ENCODE measurements at places on chromosomes 2 and 18.

GRCh38 chr2:38806015-38806732, 28.2 kb downstream of the GEMIN6 start:
- no peak for DNase-seq

- no peak for DNase-seq
Measured at GRCh38 chr2:38668779-38669479, 3.0 kb downstream of the GALM start.

DNA sequence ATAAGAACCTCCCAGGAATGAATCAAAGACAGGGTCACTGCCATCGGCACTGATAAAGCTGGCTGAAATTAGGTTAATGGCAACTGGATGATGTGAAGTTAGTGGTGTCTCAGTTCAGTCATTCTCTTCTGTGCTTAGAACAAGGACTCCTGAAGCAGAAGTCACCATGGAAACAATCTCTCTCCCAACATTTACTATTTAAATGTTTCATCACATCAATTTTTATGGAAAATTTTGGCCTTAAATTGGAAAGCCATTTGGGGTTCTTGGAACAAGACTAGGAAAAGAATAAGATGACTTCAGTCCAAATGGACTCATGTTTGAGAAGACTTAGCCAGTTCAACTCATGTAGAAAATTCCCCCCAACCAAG, 15.5 kb upstream of the ARL5A start:
- DNase-seq = no peak

DNA sequence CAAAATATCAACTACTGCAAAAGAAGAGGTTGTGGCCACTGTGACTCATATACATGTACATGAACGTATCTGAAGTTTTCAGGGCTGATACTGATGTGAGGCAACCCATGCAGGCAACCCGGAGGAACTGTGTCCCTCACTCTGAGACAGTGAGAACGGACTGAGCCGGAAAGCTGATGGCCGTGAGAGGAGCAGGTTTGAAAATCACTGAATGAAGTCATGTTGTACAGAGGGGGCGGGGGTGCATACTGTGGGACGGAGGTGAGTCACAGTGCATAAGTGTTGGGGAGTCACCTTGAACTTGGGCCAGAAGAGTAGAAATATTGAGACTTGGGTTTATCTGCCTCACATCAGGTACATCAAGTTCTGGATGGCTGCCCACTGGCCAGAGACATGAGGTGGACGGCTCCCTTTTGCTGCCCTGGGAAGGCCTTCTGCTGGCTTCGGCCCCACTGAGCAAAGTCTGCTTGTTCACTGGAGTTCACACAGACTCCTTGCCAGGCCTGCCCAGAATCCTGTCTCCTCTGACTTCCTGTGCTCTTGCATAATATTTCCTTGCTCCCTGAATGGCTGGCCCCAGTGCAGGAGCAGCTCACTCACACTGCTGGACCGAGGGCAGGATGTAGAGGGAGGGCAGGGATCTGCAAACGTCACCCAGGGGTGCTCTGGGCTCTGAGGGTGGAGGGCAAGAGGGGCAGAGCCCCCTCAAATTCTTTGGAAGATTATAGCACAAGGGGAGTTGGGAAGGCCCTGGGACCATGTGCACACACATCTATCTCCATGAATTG, 18.1 kb downstream of the EPAS1 start:
- peak; percentile 97 for DNase-seq

DNA sequence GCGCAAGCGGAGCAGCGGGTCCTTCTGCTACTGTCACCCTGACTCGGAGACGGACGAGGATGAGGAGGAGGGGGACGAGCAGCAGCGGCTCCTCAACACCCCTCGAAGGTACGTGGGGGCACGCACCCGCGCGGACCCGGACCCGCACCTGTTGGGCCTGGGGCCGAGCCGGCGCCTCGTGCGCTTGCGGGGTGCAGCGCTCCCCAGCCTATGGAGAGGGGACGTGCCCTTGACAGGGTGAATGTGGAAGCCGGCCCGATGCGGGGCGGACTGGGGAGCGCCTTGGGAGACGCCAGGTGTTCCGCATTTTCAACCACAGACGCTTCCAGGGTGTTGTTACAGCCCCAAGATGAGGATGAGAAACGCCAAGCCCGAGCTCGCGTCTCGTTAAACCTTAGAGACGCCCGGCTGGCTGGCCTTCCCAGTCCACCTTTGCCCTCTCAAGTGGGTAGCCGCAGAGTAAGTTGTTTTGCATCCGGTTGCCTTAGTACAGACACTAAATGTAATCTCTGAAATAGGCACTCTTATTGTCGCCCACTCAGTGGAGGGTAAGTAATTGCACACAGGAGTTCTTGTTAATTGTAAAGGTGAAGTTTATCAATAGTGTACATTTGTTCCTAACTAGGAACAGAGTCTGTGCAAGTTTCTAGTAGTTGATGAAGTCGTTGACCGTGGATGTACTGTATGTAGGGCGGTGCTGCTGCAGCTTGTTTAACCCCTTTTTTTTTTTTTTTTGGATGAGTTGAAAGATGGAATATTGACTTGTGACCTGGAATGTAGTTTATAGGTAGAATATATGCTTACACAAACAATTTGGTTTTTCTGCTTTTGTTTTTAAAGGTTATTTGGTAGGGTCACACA, 815 bp downstream of the GMCL1 start:
- peak; percentile 29 for DNase-seq

GRCh38 chr2:31217465-31218200, at the start of gene CAPN14:
Gene CAPN14 (minus strand): TSS chr2:31217515. CDS start chr2:31205447, 12,068 bp downstream.
- DNase-seq = no peak

- DNase-seq = no peak
Measured at GRCh38 chr2:205948883-205949282, 137.1 kb downstream of the INO80D start.

DNA sequence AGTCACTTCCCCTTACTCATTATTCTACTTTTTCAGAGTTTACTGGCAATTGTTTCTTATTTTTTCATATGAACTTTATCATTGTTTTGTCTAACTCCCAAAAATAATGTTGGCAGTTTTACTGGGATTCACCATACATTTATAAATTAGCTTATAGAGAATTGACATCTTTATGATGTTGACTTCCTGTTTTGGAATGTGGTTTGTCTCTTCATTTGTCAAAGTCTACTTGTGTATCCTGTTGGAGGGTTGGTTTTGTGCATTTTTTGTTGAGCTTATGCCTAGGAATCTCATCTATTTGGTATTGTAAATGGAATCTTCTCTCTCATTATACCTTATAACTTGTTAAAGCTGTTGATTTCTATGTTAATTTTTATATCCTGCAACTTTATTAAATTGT, 16.4 kb downstream of the EPC2 start:
- DNase-seq = no peak

GRCh38 chr2:71498261-71498701, 44.9 kb downstream of the DYSF start:
- DNase-seq = peak; percentile 78

GRCh38 chr2:1370461-1370860, 42.8 kb upstream of the TPO start:
- no peak for DNase-seq

DNA sequence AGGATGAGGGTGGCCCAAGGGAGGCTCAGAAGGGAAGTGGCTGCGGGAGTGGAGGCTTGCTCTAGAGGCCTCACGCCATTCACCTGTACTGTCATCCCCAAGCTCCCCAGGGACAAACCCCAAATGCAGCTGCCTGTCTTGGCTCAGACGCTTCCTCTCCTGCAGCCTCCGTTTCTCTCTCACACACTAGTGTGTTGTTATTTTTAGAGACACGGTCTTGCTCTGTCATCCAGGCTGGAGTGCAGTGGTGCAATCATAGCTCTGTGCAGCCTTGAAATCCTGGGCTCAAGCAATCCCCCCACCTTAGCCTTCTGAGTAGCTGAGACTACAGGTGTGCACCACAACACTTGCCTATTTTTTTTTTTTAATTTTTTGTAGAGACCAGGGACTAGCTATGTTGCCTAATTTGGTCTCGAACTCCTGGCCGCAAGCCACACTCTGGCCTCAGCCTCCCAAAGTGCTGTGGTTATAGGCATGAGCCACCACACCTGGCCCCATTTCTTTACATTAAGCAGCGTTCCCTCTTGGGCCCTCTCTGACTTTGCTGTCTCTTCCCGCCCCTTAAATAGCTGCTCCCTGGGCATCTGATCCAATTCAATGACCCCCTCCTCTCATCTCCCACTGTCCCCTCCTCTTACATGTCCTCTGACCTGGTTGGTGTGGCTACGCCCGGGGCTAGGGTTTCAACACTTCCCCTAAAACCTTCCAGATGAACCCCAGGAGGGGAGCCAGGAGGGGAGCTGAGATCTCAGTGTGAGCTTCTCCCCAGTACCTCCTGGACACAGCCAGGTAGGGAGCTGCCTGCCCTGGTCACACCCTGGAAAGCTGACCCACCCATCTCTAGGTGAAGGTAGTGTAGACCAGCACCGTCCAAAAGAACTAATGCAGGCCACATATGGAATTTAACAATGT, 24.0 kb upstream of the LOXHD1 start:
- DNase-seq = no peak

DNA sequence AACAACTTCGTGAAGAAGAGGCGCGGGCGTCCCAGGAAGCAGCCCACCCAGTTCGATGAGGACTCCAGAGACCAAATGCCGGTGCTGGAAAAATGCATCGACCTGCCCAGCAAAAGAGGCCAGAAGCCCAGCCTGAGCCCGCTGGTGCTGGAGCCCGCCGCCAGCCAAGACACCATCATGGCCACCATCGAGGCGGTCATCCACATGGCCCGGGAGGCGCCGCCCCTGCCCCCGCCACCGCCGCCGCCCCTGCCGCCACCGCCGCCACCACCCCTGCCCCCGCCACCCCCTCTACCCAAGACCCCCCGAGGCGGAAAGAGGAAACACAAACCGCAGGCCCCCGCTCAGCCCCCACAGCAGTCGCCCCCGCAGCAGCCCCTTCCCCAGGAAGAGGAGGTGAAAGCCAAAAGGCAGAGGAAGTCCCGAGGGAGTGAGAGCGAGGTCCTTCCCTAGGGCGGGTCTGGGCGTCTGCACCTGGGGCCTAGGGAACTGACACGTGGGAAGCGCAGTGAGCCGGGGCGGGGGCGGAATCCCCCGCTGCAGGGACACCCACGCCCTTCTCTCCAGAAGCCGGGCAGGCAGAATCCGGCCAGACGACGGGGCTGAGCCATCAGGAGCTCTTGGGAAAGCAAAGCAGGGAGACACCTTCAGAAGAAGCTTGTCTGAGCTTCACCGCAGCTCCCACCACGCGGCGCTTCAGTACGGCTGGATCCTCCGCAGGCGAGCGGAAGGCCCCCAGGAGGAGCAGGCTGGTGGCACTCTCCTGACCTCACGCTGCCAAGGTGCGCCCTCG, 382.8 kb downstream of the SETBP1 start:
- DNase-seq = no peak

DNA sequence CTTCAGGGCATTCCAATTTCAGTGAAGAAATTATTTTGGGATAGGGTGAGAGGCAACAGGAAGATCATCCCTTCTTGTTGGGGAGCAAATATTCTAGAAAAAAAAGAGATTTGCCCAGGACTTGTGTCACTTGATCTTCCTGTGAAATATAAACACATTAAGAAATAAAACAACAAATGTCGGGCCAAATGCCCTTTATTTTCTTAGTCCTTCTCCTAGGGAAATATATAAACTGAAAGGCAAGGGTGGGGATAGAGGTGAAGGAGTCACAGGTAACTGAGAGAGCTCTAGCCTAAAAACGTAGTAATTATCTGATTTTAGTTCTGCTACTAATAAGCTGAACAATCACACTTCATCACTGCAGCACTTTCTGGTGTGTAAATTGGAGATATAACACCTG, 104.6 kb upstream of the ACVR1C start:
- no peak for DNase-seq

DNA sequence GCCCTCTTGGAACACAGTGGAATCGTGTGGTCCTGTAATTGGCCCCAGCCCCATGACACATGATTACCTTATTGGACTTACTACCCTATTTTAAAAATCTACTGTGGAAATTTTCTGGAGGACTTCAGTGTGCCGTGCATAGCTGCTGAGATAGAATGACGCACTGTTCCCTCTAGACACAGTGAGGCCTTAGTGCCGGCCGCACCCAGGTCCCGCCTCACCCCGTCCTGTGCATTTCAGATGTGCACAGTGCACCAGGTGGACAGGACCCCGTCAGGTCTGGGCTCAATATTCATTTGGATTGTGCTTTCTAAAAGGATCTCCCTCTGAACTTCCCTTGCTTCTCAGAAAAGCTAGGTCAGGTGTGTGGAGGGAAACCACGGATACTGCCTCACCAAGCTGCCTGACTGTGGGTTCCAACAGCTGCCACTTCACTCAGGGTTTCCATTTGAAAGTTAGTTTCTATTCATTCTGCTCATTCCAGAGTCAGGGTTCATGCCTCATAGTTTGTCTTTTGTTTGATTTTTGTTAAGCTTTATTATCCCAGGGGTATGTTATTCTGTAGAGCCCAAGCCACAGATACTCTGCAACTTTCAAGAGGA, 155.8 kb downstream of the PTGR3 start:
- no peak for DNase-seq

DNA sequence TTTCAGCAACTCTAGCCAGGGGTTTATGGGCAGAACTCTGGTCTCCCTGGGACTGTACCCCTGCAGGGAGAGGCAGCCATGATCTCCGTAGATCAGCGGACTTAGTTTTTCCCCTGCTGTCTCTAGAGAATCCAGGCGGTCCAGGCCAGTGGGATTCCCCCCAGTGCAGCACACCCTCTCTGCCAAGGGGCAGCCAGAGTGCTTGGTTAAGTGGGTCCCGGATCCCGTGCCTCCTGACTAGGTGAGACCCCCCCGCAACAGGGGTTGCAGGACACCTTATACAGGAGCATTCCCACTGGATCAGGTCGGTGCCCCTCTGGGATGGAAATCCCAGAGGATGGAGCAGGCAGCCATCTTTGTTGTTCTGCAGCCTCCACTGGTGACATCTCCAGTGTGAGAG, 33.0 kb downstream of the WDPCP start:
- no peak for DNase-seq

- no peak for DNase-seq
Measured at GRCh38 chr18:74368901-74369705, 53.5 kb downstream of the C18orf63 start.

DNA sequence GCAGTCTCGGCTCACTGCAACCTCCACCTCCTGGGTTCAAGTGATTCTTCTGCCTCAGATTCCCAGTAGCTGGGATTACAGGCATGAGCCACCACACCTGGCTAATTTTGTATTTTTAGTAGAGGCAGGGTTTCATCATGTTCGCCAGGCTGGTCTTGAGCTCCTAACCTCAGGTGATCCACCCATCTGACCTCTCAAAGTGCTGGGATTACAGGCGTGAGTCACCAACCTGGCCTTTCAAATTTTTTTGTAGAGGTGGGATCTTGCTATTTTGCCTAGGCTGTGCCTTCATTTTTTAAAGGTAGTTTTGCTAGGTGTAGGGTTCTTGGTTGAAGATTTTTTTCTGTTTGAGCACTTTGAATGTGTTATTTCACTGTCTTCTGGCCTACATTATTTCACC, 6.2 kb downstream of the HAUS1 start:
- DNase-seq = no peak

DNA sequence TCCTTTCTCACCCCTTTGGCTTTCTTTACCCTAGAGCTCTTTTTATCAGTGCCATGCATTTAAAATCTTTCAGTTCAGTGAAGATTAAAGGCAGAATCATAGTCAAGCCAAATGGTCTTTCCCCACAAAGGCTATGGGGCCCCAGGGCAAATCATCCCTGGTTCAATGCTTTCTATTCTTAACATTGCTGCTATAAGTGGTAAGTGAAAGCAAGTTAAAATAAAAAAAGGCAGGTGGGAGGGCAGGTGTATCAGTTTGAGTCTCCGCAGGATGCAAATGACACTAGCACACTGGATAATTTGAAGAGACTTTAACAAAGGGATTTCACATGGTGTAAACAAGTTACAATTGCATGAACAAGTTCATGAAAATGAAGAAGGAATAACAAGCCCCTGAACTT, 757.4 kb downstream of the SATB2 start:
- DNase-seq = no peak

GRCh38 chr2:170101789-170102188, 76.2 kb upstream of the MYO3B start:
- no peak for DNase-seq
